ENCODE measurements at places on chromosomes 2 and 18.

DNA sequence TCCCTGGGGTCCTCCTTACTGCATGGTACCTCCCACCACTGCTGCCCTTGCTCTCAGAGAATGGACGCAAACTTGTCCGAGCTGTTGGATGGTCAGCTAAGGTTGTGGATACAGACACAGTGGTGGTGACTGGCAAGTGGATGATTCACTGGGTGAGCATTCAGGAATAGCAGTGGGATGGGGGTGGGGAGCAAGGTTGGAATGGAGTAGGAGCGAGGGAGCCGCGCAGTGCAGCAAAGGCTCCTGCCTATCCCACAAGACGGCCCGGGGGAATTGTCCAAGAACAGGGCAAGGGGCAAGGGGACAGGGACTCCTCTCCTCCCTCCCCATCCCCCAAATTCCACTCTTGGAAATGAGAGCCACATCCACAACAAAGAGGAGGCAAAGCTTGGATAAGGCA is 102.2 kb downstream of the PIEZO2 start:
- no peak for DNase-seq

DNA sequence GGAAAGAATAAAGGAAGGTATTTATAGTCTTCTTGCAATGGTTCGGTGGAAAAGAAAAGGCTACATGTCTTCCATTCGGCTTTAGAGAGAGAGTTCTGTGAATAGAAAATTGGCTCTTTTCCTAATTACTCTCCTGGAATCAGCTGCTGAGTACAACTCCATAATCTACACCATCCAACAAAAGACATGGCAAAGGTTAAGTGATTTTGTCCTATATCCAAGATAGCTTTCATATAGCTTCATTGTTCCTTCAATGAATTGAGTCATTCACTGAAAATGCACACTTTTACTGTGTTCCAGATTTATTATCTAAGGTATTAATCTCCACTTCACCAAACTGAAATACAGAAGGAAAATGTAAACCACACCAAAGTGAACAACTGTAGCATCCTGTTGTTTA is 514.5 kb downstream of the LRRTM4 start:
- no peak for DNase-seq

DNA sequence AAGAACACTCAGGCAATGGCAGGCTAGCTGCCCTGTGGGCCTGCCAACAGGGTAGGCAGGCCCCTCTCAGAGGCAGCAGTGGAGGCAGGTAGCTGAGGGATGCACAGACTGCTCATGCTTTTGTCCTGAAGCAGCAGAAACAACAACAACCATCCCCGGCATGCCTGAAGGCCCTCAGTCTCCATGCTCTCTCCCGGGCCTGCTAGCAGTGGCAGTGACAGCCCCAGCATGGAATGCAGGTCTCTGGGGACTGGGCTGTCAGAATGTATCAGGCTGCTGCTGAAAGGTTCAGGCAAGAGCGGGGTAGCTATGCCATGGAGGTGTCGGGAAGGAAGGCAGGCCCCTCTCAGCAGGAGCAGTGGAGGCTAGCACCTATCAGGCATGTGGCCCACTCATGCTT is 209.8 kb downstream of the KCNJ3 start:
- DNase-seq, result no peak

DNA sequence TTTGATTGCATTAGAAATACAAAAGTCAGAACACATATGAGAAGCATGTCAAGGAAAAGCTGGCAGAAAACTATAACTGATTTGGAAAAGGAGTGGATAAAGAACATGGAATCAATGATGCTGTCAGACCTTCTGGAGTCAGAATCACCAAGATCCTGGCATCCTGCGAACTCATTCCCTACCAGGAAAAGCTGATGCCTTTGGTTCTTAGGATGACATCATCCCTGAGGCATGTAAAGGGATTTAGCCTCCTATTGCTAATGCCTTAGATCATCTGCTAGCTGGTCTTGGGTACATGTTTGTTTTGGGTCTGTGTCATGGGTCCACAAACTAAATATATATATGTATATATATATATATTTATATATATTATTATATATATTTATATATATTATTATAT is 680.7 kb downstream of the EPHA4 start:
- no peak for DNase-seq

DNA sequence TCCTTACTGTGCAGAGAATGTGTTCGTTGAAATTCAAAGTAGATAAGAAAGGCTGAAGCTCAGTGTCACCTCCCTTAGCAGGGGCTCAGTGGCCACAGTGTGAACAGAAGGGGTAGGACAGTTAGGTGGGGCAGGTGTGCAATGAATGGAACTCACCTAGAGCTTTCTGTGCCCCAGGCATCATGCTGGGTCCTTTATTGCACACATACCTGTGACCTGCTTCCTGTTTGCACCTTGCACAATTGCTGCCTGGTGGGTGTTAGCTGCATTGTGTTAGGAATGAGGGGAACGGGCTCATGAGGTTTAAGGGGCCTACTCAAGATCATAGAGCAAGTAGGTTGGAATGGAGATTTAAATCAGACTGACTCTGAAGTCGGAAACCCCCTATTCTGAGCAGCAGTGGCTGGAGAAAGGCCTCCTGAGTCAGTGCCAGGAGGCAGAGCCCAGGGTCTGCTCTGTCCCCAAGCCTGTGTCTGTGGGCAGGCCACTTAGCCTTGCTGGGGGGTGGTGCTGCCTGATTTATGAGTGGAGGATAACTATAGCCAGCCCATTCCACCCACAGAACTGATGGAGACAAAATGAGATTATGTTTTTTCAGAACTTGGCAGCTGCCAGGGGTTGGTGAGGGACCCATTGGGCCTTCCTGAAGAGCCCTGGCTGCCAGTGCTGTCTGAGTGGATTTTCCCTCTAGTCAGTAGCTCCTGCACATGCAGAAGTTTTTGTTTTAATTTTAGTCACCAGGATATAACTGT is 76.2 kb downstream of the NPAS2 start:
- DNase-seq, result no peak

- DNase-seq, result no peak
Observed at GRCh38 chr2:239138610-239139009, 262.2 kb downstream of the HDAC4 start.

DNA sequence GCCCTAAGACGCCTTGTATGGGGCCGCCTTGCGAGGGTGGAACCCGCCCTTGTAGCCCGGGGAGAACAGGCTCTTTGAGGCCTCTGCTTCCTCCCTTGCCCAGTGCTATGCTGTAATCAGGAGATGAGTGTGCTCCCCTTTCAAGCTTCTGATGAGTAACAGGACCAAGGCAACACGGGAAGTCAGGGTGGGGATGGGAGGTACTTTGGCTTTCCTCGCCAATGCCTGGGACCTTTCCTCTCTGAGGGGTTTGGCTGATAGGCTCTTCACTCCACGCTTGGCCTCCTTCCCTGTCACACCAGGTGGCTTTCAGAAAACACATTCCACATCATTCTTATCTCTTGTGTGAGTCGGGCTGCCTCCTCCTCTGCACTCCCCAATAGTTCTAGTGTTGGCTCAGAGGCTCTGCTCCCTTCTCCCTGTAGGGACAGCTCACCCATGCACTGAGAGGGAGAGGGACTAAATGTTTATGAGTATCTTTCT is 223.7 kb upstream of the TRIB2 start:
- no peak for DNase-seq

- no peak for DNase-seq
Observed at GRCh38 chr2:74836675-74837401, 2.9 kb downstream of the HK2 start.

DNA sequence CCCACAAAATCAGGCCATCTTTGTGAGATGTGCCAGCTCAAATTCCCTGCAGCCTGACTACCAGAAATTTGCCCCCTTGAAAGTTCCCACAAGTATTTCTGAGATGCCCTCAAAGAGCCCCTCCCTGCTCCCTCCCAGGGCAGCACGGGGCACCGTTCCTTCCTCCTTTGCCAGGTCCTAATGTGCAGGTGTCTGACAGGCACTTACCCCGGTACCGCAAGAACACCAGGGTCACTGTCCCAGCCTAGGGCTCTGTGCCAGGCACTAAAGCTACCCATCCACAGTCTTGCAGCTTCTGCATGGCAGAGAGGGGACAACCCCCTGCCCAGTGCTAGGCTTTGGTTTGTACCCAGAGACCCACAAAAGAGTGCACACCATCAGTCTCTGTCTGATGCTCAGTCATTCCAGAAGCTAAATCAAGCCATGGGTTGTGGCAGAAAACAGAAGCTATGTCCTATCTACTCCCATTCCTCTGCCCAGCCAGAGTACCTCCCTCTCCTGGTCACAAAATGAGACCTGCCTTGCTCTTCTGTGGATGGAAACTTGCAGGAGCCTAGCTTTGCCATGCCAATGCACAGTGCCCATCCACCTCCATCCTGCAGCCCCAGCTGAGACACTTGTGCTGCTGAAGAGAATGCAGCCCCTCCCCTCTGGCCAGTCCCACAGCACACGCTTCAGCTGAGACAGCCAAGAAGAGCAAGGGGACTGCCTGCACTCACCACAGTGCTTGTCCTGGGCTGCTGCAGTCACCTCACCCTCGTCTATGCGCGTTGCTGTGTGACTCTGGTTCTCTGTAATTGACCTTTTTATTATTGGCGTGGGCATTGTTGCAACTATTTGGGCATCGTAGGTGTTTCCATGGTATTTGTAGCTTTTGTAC is 48.7 kb downstream of the INPP5D start:
- DNase-seq, result no peak

GRCh38 chr2:53511549-53511948 is 256.1 kb upstream of the CHAC2 start:
- no peak for DNase-seq

- DNase-seq, result no peak
Observed at GRCh38 chr2:53708988-53709387, 58.6 kb upstream of the CHAC2 start.

DNA sequence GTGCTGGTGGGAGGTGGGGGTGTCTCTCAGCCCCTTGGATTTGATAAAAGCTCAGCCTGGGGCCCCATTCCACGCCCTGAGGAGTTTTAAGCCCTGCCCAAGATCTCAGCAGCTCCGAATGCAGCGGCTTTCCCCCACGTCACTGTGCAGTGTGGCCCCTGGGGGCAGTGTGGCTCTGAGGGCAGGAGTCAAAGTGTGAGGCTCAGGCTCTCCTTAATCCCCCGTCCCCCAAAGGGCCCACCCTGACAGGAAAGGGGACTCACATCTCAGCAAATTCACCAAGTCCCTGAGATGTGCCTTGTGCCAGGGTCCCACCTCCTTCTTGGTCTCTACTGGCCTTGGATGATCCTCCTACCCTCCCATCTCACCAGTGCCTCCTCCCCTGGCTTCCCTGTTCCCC is 25.2 kb downstream of the NPPC start:
- DNase-seq, result no peak

DNA sequence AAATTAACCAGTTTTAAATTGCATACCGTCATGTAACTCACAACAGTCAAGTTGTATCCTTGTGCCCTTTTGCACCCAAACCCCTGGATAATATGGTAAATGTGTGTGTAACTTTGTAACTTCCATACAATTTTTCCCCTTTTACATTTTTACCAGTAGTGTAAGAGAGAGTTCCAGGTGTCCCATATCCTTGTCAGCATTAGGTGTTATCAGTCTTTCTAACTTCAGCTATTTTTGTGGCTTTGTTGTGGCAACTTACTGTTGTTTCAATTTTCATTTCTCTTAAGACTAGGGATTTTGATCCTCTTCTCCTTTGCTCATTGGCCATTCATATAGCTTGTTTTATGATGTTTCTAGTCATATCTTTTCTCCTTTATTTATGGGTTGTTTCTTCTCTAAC is 94.6 kb downstream of the LCLAT1 start:
- no peak for DNase-seq

- DNase-seq, result no peak
Observed at GRCh38 chr2:205717999-205718398, 35.7 kb downstream of the NRP2 start.

GRCh38 chr2:24163186-24163585 is 11.7 kb upstream of the FAM228A start:
- no peak for DNase-seq

- no peak for DNase-seq
Observed at GRCh38 chr2:160477032-160477431, 16.6 kb downstream of the RBMS1 start.

DNA sequence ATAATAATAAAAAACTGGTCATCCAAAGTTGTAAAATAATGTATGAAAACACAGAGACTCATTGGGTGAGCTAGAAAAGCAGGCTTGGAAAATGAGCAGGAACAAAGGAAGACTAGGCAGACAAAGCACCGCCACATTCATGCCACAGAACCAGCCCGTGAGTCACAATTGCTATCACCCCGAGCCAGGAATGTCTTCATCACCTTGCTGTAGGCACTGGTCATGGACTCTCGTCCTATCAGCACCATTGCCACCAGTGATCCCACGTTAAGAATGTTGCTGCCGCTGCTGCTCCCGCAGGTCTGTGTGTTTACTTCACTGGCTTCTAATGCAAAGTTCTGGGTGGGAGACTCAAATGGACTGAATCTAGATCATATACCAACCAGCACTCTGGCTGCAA is 417.9 kb downstream of the PID1 start:
- no peak for DNase-seq

DNA sequence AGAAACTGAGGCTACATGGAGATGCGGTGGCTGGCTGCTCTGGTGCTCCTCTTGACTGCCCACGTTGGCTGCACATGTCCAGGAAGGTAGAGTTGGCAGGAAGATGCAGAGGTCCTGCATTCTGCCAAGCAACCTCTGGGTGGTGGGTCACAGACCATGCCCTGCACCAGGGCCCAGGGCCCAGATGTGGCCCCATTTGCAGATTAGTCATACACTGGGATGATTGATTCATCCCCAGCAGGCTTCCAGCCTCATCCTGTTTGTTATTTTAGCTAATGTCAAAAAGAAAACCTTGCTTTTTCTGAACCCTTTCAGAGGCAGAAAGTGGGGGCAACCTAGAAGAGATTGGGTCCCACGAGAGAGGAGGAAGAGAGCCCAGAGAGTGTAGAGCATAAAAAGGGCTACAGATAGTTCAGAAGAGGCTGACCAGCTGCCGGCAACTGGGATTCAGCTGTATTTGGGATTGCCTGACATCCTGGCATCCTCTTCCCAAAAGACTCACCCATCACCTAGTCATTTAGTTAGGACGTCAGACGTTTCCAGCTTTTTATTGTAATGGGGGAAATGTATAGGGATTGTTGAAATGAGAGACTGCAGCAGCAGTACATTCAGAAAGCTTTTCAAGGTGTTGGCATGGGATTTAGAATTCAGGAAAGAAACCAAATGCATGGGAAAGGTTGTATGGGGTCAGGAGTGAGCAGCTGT is 101.9 kb downstream of the CTIF start:
- DNase-seq, result no peak

GRCh38 chr2:133248264-133248663 is 320.0 kb downstream of the NCKAP5 start:
- DNase-seq, result no peak

DNA sequence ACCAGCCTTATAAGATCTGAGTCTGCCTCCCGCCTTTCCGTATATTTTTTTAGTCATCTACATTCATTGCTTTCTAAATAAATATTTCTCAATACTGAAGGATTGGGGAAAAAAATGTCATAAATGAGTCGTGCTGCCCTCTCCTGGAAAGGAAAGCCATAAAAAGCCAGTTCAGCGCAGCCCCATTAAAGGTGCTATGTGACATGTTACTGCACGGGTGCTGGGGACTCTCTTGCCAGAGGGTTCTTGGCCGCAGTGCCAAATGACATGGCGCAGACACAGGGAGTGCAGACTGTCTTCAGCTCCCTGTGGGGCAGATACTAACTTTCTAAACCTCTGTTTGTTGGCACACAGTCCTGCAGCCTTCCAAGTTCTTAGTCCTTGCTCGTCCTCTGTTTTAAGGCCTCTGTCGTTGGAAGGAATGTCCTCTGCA is 53.7 kb upstream of the MAP3K20 start:
- DNase-seq, result no peak

All from right kidney (tissue), 9 donors.